NCI-H69 (cell line): ENCODE measurements at places on chromosomes 11 and 22.

- no peak for DNase-seq
Measured at GRCh38 chr11:7893796-7894195, 37.3 kb downstream of the OR10A6 start.

DNA sequence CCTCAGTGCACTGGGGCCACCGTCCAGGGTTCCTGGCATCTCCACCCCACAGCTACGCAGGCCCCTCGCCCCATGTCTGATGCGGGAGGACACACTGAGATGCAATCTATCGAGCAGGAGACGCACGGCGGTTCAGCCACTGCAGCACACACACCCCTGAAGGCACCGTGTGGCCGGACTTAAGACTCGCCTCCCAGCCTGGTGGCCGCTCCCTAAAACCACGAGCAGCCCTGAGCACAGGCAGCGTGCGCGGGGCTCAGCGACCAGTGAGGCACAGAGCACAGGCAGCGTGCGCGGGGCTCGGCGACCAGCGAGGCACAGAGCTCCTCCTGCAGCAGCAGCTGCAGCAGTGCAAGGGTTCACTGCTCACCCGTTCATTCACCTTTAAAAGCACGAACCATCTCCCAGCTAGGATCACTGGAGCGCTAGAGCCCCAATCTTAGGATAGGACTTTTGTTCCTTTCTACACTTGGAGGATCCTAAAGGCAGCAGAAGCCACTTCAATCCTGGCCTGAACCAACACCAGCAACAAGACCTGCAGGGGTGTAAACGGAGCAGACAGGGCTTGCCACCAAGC is 31.4 kb downstream of the TOLLIP start:
- DNase-seq, result no peak

- DNase-seq, result no peak
Measured at GRCh38 chr22:37604875-37605274, 3.8 kb upstream of the GGA1 start.

GRCh38 chr22:48180631-48181030 is 1418.2 kb downstream of the TBC1D22A start:
- DNase-seq, result no peak

DNA sequence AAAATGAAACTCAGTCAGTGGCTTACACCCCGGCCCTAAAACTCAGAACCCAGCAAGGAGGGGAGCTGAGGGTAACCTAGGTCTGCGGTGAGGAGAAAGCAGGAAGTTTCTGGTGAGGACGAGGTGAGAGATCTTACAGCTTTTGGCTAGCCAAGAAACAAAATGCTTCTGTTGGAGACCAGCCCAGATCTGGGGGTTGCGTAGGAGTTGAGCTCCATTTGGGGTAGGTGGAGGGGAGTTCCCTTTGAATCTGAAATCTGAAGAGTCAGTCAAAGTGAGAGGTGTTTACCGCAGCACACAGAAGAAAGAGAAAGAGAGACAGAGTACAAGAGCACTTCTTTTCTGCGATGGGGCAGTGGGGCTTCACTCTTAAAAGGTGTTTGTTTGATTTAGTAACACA is 29.6 kb downstream of the EHF start:
- DNase-seq, result no peak

DNA sequence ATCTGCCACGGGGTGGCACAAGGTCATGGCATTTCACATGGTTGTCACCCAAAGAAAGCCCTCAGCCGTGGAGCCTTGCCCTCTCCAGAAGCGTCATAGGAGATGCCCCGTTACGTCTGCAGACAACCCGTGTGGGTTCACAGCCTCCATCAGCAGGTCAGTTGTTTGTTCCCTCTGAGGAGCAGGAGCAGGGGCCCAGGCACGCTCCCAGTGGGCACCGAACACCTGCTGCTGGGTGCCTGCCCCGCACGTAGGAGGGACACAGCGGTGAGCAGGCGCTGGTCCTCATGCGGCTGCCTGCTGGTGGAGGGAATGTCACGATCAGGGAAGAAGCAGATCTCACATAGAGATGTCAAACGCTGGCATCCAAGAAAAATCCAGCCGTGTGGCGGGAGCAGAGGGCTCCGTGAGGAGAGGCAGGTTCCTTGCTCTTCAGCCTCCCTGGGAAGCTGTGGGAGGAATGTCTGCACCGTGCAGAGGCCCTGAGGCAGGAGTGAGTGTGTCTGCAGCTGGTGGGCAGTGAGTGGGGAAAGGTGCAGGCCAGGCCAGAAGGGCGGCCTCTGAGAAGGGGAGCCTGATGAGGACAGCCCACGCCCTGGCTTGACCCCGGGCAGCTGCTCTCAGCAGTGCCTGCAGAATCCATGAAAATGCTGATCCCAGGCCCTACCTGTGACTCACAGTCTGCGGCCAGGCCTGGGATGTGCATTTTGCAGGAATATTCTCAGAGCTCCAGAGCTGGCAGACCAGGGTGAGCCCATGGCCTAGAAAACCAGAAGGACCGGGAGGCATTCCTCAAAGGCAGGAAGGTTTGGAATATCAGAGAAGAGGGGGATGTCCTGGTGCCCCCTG is 36.4 kb upstream of the TH start:
- no peak for DNase-seq

DNA sequence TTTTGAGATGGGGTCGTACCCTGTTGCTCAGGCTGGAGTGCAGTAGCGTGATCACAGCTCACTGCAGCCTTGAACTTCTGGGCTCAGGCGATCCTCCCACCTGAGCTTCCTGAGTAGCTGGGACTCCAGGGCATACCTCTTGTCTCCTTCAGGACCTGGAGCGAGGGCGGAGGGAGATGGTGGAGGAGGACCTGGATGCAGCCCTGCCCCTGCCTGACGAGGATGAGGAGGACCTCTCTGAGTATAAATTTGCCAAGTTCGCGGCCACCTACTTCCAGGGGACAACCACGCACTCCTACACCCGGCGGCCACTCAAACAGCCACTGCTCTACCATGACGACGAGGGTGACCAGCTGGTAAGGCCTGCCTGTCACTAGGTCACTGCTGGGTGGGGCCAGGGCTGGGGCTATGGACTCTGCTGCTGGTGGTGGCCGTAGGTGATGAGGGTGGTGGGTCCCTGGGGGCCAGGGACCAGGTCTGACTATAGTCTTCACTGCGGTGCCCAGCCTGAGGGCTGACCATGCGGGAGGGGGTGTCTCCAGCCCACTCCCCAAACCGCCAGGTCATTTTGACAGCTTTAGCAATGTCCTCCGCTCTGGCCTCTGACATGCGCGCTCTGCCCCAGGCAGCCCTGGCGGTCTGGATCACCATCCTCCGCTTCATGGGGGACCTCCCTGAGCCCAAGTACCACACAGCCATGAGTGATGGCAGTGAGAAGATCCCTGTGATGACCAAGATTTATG is 53.9 kb downstream of the MYO7A start:
- DNase-seq, result no peak

GRCh38 chr11:12269104-12269441 is 108.3 kb upstream of the PARVA start:
- DNase-seq, result peak; percentile 74

- no peak for DNase-seq
Measured at GRCh38 chr22:22935546-22936157, 48.0 kb downstream of the IGLL5 start.

DNA sequence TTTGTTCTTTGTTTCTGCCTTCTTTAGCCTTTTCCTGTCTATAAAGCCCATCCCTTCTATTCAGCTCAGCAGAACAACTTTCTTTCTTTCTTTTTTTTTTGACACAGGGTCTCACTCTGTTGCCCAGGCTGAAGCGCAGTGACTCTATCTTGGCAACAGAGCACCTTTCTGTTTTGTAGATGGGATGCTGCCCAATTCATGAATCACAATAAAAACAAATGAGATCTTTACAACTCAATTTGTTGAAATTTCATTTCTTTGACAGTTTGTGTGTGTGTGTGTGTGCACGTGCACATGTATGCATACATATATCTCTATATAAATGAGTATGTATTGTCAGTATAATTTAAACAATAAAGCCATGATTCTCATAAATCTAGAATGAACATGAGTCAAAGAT is 25.5 kb downstream of the TSPAN18 start:
- no peak for DNase-seq

GRCh38 chr22:49214976-49215375 is 612.7 kb downstream of the BRD1 start:
- no peak for DNase-seq

GRCh38 chr11:110858547-110858921 is 146.3 kb upstream of the ARHGAP20 start:
- DNase-seq, result peak; percentile 36

- no peak for DNase-seq
Measured at GRCh38 chr11:85732965-85733364, 47.0 kb upstream of the CCDC89 start.

GRCh38 chr11:29495676-29496075 is 521.2 kb downstream of the KCNA4 start:
- no peak for DNase-seq

DNA sequence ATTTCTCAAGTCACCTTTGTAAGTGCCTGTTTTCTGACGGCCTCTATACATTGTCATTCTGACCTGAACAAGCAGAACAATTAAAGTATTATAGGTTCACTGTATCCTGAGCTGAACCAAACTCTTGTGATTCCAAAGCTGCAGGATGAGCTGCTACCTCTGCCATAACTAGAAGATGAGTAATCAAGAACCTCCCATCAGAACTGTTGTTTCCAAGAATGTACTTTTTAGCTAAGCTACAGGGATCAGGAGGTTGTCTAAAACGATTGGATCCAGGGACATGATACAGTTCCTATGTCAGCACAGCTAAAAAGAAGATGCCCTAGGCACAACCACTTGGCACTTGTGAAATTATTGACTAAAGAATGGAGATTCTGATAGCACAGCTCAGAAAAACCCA is 288.4 kb upstream of the CCDC90B start:
- peak; percentile 35 for DNase-seq

DNA sequence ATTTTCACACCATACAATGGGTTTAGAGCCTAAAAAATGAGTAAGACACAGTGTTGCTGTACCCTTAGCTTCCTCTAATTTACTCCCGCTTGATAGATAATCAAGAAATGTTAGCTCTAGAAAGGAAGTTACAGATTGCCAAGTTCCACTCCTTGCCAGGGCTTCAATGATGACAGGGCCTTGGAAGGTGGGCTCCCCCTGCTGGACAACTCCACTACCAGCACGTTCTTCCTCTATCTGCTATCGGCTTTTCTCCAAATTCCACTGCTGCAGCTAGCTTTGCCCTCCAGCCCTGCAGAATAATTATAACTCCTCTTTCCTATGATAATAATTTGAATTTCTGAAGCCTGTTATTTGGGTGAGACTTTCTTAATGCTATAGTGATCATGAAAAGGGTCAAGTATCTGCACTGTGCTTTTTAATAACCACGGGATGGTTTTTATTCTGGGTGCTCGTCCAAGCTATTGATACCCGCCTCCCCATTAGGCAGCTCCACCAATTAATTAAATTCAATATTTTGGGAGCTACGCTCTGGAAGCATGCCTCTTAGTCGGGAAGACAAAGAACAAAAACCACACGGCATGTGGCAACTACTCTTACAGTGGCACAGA is 9.0 kb downstream of the SYN3 start:
- peak; percentile 79 for DNase-seq
